ENCODE measurements at places on chromosomes 16 and 17. TPM values are rescaled to one million over a fixed set of nuclear protein-coding genes. Genes with fewer than 3 reads are reported as not detected.

The CALB2 gene
- total RNA-seq: 0.59 TPM

The CD300H gene
- total RNA-seq: not detected

The ZG16 gene
- total RNA-seq: not detected

The COQ7 gene
- 39.6 TPM for total RNA-seq

The TPSD1 gene
- total RNA-seq: 0.26 TPM

The LRRC45 gene
- 29.9 TPM for total RNA-seq

The RDM1 gene
- total RNA-seq: 5.5 TPM

The DHX58 gene
- 9.7 TPM for total RNA-seq

The PYDC1 gene
- not detected for total RNA-seq

The TBX4 gene
- not detected for total RNA-seq
